ENCODE measurements at places on chromosomes 6 and 20. TPM values are rescaled to one million over a fixed set of nuclear protein-coding genes. Genes with fewer than 3 reads are reported as not detected.

Gene COL9A1
- not detected for total RNA-seq

Gene C6orf58
- not detected for total RNA-seq

Gene PRPH2
- under 0.01 TPM for total RNA-seq

Gene NNAT
- total RNA-seq: not detected

Gene NRN1
- not detected for total RNA-seq

Gene BPIFB1
- total RNA-seq: not detected

Gene AP5S1
- 12.4 TPM for total RNA-seq

Gene TRIM40
- not detected for total RNA-seq

Gene PPP1R16B
- total RNA-seq: 0.26 TPM

Gene PAK5
- total RNA-seq: not detected

Gene C6orf136
- 2.7 TPM for total RNA-seq

Gene CTCFL
- total RNA-seq: not detected

Gene POM121L2
- not detected for total RNA-seq

Gene RHAG
- not detected for total RNA-seq

Gene DYNLT2
- 1.1 TPM for total RNA-seq

Gene DNAH8
- not detected for total RNA-seq

Gene NPEPL1
- 23.7 TPM for total RNA-seq

Gene SSTR4
- not detected for total RNA-seq

Gene GGT7
- 2.0 TPM for total RNA-seq

Gene CGA
- total RNA-seq: not detected

Gene DCDC2
- under 0.01 TPM for total RNA-seq

Gene RSPH4A
- 0.26 TPM for total RNA-seq

Gene KHDRBS2
- total RNA-seq: not detected

Gene IL20RA
- total RNA-seq: 4.5 TPM

Gene PKIB
- total RNA-seq: 2.8 TPM

Gene MEI4
- total RNA-seq: not detected

Gene HRH3
- not detected for total RNA-seq

Gene SIRPG
- not detected for total RNA-seq

Gene PXDC1
- total RNA-seq: 64.5 TPM

Gene HCK
- total RNA-seq: 0.13 TPM

Gene MRAP2
- 0.26 TPM for total RNA-seq

Gene RTEL1
- 4.5 TPM for total RNA-seq

Gene DSP
- 394 TPM for total RNA-seq
